ENCODE measurements at places on chromosomes 2 and 18.

- peak; percentile 22 for DNase-seq
These were observed 117.6 kb downstream of the SMAD7 start for GRCh38 chr18:48832938-48833700.

GRCh38 chr2:226995625-226996041 is 159.8 kb downstream of the RHBDD1 start:
- no peak for DNase-seq

DNA sequence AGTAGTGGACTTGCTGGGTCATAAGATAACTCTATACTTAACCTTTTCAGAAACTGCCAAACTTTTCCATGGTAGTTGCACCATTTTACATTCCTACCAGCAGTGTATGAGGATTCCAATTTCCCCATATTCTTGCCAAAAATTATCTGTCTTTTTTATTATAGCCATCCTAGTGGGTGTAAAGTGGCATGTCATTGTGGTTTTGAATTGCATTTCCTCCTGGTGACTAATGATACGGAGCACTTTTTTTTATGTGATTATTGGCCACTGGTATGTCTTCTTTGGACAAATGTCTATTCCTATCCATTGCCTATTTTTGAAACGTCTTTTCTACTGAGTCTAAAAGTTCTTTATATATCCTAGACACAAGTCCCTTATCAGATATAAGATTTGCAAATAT is 44.3 kb downstream of the CACNB4 start:
- DNase-seq, result peak; percentile 23

DNA sequence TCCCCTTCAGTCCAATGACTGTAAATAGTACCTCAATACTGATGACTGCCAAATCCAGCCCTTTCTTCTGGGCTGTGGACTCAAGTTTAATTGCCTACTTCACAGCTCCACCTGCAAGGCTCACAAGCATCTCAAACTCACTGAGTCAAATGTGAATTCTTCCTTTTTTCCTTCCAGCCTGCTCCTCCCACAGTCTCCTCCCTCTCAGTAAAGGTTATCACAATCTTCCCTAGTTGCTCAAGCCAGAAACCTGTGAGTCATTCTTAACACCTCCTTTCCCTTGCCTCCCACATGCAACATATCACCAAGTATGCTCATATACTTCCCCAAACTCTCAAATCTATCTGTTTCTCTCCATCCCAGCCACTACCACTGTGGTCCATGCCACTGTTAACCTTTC is 3.7 kb upstream of the MFSD6 start:
- DNase-seq, result no peak

DNA sequence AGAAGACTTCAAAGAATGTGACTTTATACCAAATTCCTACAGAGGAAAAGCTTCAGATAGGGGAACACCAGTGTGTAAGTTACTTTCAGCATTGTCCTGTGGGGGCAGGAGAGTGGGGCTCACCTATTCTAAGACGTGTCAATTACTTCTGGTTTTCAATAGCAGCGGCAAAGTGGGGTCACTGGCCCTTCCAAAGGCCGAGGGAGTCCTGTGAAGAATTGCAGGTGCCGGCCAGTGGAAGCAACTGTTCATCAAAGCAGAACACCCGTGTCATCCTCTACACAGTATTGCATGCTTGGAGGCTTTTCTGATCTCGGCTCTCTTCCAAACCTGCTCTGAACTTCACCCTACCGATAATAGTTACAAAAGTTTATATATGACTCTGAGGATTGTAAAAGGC is 1176.5 kb upstream of the TMEFF2 start:
- DNase-seq, result no peak

DNA sequence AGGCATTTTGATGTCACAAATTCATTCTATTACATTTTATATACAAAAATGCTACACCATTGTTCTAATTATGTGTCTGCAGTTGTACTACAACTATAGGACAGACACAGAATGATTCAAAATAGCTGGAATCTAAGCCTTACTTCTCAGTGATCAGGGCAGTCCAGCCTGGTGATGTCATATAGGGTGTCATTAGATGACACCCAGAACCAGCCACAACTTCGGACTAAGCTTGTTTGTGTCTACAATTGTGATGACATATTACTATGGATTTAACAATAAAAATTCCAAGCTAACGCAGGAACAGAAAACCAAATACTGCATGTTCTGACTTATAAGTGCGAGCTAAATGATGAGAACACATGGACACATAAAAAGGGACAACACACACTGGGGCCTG is 31.0 kb downstream of the M1AP start:
- no peak for DNase-seq

- DNase-seq, result no peak
These were observed 136.3 kb downstream of the TMEM163 start for GRCh38 chr2:134582547-134582899.

DNA sequence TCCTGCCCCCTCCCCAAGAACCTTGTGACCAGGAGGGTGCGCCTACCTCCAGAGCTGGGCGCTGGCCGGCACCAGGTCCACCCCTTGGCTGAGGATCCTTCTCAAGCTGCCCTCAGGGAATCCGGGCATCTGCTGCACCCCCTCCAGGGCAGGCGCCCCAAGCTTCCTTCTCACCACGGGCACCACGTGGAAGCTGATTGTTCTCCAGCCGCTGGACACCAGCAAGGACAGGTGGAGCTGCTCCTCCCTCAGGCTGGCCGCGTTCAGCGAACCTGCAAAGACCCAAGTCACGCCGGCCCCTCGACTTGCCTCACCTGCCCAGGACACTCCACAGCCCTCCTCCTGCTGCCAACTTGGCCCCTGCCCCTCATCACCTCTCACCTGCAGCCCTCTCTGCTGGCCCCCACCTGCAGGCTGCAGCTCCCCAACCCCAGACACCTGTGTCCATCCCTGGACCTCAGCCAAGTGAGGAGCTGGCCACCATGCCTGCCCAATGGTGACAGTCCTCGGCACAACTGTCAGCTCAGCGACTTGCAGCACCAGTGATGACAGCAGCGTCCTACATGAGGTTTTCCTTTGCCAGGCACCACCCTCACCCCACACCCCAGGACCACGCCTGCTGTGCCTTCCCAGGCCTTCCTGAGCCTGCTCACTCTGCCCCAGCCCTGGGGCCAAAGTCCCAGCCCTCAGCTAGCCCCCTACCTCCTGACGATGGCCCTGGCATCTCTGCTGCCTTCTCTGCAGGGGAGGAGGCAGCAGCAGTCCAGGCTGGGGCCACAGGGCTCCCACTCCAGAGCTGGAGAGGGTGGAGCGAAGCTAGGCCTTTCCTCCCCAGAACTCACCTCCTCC is 4.2 kb downstream of the MAB21L4 start:
- no peak for DNase-seq

GRCh38 chr2:23311186-23311585 is 73.8 kb upstream of the KLHL29 start:
- DNase-seq, result no peak

- no peak for DNase-seq
These were observed 50.0 kb downstream of the KCNE4 start for GRCh38 chr2:223102040-223102400.

GRCh38 chr2:62662554-62662953 is 43.0 kb upstream of the EHBP1 start:
- DNase-seq, result no peak

- no peak for DNase-seq
These were observed 3.4 kb downstream of the CHST9 start for GRCh38 chr18:27181726-27182125.

GRCh38 chr2:40373111-40373510 is 78.8 kb downstream of the SLC8A1 start:
- no peak for DNase-seq

DNA sequence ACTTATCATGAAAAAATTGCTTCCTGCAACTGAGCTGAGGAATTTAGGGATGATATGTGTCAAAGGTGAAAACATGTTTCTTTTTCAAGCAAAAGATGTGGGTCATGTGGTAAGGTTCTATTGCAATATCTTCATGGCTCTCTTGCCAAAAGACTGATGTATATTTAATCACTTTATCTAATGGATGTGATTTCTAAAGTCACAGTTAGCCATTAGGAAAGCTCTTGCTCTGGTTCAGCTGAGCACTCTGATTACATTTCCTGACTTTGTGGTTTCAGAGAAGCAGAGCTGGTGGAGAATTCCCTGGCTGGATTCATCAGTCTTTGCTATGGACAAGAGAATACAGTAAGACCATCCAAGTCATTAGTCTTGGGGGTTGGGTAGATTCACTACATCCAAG is 24.4 kb downstream of the SCN9A start:
- DNase-seq, result no peak

- no peak for DNase-seq
These were observed 18.0 kb upstream of the ACKR3 start for GRCh38 chr2:236551471-236552211.

- DNase-seq, result no peak
These were observed 67.9 kb upstream of the NOL4 start for GRCh38 chr18:34292594-34292993.

- DNase-seq, result no peak
These were observed 48.1 kb upstream of the CTIF start for GRCh38 chr18:48490641-48491293.

GRCh38 chr2:59195851-59196250 is 954.7 kb upstream of the FANCL start:
- DNase-seq, result no peak

DNA sequence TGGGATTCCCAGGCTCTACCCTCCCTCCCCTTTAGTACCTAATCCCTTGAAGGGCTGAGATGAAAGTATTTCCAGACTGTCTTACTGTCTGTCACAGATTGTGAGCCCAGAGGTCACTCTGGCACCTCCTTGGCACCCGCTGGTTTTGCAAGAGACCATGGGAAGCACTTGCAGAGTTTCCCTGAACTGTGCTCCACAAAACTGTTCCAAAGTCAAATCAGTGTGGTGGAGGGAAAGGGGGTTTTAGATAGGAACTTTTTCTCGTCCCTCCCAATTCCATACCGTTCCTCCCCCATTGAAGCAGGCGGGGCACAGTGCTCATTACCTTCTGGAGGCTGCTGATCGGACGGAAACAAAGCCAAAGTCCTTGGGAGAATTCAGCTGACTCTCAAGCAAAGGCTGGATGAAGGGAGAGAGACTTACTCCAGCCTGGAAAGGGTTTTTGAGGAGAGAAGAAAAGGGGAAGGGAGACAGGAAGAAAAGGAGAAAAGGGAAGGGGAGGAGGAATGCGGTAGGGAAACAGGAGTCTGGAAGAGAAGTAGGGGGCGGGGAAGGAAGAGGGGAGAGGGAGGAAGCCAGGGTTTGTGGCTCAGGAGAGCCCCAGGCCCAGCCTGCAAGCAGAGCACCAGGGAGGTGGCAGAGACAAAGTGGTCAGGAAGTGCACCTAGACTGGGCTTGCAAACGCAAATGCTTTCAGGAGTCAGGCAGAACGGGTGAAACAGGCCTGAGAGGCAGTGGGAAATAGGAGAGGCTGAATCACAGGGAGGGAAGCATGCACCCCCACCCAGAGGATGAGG is 88.4 kb upstream of the SP3 start:
- DNase-seq, result no peak

DNA sequence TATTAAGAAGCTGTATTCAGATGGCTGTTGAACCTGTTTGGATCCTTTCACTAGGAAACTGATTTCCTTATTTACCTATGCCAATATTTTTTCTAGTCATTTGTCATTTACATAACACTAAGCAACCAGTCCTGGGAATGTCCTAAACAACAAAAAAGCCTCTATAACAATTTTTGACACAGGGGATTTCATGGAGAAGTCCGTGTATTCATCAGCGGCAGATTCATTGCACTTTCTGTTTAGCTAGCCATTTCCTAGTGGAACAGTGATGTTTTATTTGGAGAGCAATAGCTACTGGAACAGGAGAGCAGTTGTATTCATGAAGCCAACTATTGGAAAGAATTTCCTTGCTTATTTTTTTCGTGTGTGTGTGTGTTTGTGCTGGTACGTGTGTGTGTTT is 604.3 kb upstream of the POU3F3 start:
- no peak for DNase-seq

GRCh38 chr18:8474661-8475060 is 134.6 kb upstream of the RAB12 start:
- DNase-seq, result no peak

DNA sequence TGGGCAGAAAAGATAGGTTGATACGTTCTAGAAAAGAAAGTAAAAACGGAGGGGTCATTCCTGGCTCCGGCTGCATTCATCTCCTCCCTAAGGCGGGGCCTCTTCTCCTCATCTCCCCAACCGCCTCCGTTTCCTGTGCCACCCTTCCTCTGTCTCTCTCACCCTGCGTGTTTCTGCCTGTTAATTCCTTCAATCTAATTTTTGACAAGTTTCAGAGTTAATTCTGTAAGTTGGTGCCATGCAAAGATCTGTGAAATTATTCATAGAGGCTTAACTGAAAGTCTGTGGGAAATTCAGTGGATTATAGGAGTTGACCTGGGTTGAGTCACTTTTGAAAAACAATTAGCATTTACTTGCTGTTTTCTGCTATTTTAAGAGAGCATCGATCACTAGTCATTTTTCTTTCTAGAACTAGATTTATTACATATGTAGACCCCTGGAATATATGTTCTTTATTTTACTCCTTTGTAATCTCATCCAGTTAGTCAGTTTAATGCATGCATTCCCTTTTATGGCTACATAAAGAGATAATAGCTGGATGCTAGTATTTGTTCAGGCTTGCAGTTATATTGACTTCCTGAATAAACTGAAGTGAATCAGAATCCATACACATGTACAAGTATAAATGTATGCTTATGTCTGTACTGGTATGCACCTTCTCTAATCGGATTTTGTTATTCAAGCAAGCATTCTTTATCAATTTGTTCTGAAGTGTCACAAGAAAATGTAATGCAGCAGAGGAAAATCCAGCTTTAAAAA is 91.1 kb downstream of the EML6 start:
- DNase-seq, result no peak

GRCh38 chr2:67075056-67075455 is 322.1 kb upstream of the ETAA1 start:
- DNase-seq, result no peak

DNA sequence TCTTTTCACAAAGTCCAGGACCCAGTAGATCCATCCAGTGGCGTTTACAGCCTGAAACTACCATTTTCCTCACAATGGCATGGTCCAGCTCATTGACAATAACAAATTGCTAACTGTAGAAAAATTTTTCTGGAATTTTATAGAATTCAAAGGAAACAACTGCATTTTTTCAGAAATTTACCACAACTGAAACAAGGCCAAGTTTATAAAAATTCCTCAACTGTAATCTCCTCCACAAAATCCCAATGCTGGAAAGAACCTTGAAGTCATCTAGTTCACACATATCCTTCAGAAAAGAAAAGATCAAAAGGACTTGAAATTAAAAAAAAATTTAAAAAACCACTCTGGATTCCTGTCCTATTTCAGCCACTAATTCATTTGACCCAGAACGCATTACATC is 226.0 kb upstream of the CTAGE1 start:
- no peak for DNase-seq

DNA sequence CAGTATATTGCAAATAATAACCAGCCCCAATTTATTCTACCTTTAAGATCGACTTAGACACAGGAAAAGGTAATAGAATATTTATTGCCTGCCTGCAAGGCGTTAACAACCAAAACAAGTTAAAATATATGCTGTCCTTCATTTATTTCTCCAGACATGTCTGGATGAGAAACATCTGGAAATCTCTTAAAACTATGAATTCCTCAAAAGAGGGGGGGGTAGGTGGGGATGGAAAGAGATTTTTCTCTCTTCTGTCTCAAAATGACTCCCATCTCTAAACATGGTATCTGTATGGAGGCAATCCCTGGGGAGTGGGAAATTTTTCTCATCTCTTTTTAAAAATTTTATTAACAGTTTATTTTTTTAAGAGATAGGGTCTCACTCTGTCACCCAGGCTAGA is 113.0 kb downstream of the CDH2 start:
- no peak for DNase-seq

- DNase-seq, result no peak
These were observed 94.3 kb downstream of the TWIST2 start for GRCh38 chr2:238942080-238942725.

- DNase-seq, result no peak
These were observed 48.3 kb downstream of the TRIB2 start for GRCh38 chr2:12764849-12765605.

- no peak for DNase-seq
These were observed 17.4 kb downstream of the CDH7 start for GRCh38 chr18:65768120-65768778.

Measured in COLO829 (cell line).